ENCODE measurements at places on chromosomes 6 and 20.

DNA sequence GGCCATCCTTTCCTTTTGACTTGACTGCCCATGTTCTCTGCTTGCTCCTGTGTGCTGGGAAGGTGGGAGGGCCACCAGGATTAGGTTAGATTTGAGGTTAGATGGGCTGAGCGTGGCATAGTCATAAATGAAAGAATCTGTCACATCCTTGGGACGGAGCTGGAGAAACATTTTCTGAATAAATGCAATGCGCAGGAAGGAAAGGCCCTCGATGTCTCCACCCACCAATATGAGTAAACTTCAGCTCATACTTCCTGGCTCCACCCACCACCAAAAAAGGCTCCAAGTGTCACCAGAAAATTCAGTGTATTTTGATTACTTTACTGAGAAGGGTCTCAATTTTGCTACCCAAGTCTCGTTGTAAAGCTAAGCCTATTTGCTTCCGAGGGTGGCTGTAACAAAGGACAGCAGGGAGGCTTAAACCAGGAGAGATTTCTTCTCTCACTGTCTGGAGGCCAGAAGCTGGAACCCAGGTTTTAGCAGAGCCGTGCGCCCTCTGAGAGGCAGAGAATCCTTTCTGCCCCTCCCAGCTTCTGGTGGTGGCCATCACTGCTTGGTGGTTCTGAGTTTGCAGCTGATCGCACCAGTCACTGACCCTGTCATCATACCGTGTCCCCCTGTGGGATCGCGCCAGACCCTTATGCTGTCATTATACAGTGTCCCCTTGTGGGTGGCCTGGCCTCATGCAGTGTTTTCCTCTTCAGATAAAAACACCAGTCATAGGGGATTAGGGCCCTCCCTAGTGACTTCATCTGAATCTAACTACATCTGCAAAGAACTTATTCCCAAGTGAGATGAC lies 137.8 kb downstream of the TTLL2 start:
- no peak for DNase-seq

DNA sequence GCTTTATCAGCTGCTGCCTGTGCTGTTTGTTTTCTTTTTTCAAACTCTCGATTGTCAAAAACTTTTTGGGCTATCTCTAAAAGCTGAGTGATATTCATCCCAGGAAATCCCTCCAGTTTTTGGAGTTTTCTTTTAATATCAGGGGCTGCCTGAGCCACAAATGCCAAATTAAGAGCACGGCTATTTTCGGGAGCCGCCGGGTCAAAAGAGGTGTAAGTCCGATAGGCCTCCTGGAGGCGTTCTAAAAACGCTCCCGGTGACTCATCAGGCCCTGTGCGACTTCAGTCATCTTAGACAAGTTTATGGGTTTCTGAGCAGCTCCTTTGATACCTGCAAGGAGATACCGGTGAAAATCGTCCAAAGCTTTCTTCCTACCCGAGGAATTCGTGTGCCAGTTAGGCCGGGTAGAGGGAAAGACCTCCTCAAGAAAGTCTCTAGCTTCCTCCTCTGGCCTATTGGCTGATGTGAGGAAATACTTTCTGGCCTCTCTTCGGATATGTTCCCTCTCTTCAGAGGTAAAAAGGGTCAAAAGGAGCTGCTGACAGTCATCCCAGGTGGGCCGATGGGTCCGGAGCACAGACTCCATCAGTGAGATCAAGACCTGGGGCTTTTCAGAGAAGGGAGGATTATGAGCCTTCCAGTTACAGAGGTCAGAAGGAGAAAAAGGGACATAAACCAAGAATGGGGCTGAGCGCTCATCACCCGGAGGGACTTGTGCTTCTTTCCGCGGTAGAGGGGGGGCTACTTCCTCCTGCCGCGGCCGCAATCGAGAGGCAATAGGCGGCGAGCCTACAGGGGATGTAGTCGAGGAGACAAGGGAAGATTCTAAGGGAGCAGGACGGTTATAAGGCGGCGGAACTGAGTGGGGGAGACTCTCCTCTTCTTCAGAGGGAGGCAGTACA lies 151.1 kb downstream of the TRIM27 start:
- no peak for DNase-seq

DNA sequence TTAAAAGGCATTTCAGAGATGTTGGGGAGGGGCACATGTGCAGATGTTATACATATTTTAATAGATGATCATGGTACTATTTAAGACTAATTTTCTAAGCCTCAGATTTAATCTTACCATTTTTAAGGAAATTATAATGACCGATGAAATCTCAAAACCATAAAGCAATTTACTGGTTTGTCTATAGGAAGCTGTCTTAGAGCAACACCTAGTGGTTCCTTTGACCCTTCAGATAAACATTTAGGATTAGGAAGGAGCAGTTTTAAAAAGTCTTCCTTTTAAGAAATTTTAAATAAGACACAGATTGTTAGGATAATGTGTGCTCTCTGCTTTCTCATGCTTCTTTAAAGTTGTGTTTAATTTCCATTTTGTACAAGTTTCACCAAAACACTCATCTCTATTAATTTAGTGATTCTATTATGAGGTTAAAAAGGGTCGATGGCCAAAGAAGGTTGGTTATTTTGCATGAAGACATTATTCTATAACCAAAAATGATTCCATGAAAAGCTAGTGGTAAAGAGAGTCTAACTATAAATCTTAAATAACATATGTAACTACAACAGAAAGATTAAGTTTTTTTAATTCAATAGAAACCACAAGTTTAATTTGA lies 376.4 kb downstream of the HACE1 start:
- DNase-seq: no peak

DNA sequence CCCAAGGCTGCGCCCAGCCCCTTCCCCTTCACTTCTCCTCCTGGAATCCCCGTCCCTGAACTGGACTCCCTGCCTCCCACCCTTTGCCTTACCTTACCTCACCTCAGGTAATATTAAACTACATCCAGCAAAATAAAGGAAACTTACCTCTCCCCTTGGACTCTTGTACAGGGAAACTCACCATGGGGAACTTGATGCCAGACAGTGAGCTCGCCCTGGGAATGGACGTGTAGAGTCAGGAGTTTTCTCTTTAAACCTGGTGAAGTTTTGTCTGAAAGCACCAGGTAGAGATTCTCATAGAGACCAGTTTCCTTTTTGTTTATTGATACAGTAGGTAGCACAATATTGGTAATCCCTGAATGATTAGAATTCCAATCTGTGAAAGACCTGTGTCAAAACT lies 544 bp upstream of the HLA-C start:
- DNase-seq: no peak

DNA sequence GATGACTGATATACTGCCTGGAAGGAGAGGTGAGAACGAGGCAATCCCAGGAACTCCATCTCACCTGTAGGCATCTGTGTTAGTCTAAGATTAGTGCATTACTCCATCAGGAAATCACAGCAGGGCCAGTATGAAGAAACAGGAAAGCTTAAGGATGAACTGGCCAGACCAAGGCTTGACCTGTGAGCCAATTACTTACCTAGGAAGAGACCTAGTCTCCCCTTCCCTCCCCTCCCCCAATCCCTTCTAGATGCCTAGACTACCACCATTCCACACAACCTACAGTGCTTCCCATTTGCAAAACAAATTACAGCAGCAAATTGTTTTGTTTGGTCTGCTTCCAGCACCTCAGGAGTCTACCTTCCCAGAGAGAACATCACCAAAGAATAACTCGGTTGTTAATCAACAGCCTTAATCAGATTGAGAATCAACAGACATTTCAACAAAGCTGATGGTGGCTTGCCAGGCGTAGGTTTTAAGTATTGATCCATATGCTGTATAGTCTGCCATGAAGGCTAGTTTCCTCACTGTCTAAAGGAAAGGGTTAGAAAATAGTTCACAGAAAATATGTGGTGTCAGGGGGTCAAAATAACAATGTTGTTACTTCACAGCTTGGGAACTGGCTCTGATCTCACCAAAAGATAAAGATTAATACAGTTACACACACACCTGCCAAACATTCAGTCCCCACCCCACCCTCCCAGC lies 10.1 kb downstream of the PKHD1 start:
- no peak for DNase-seq

- DNase-seq: no peak
Measured at GRCh38 chr20:56934888-56935287, 305.8 kb downstream of the TFAP2C start.

DNA sequence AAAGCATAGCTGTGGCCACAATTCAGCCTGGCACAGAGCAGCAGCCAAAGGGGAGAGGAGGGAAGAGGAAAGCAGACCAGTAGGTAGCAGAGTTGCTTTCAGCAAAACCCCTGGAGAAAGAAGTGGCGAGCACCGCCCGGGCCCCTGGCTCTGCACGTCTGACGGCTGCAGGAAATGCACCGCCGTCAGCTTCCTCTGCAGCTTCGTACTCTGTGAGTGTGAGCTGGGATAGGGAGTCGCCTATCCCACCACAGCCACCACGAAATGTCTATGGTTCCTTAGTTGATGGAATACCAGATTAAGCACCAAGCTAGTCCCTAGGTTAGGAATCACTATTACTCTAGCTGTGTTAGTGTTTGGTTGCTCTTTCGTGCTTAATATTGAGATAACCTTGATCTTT lies 79.9 kb upstream of the NAA20 start:
- no peak for DNase-seq

DNA sequence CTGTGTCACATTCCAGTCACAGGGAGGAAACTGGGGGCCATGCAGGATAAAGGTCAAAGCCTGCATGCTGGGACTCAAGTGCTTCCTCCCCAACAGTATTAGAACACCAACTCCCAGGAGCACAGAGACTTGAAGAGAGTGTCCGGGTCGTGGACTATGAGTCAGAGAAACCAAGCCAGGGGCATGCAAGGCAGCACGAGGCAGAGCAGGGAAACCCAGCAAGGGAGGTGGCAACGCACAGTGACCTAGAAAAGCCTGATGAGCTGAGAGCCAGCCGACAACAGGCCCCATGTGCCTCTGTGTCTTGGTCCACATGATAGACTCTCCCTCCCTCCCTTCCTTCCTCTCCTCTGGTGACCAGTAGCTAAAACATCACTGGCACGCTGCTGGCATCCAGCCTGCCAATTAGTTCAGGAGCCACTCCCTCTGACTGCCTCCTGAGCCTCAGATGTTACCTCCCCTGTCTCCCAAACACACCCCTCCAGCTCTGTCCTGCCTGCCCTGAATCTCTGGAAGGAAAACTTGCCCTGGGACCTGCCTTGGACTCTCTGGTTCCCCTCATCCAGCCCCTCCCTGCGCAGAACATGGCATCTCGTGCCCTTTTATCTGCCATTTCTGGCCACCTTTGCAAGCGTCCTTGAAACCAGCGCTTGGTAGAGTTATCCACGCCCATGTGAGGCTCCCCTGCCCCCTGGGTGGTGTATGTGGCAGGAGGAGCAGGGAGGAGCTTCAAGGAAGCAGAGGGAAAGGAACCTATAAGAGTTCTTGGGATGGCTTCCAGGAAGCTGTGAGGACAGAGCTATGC lies 16.2 kb upstream of the RNF39 start:
- DNase-seq: no peak

DNA sequence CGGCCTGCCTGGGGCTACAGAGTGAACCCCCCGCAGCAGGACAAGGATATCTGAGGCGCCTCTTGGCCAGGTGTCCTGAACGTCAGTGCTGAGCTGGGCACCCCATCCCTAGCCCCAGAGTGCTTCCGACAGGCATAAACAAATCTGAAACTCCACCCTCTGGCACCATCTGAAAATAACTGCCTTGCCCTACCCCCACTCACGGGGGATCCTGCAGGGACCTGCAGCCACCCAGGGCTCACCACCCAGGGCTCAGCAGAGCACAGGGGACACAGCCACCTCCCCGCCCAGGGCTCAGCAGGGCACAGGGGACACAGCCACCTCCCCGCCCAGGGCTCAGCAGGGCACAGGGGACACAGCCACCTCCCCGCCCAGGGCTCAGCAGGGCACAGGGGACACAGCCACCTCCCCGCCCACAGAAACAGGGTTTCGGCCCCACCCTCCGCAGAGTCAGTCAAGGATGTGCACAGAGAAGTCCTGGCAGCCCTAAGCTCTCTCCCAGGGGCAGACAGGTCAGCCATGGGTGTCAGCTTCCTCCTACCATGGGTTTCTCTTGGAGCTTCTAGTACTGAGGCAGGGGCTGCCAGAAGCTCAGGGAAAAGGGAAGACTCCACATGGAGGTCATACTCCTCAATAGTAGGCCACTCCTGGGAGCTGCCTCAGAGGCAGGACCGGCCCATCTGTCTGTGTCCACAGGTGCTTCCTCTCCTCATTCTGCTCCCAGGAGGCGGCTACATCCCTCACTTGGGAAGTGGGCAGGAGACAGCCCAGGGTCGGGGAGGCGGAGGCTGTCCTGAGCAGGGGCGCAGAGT lies 4.6 kb downstream of the UCKL1 start:
- no peak for DNase-seq

DNA sequence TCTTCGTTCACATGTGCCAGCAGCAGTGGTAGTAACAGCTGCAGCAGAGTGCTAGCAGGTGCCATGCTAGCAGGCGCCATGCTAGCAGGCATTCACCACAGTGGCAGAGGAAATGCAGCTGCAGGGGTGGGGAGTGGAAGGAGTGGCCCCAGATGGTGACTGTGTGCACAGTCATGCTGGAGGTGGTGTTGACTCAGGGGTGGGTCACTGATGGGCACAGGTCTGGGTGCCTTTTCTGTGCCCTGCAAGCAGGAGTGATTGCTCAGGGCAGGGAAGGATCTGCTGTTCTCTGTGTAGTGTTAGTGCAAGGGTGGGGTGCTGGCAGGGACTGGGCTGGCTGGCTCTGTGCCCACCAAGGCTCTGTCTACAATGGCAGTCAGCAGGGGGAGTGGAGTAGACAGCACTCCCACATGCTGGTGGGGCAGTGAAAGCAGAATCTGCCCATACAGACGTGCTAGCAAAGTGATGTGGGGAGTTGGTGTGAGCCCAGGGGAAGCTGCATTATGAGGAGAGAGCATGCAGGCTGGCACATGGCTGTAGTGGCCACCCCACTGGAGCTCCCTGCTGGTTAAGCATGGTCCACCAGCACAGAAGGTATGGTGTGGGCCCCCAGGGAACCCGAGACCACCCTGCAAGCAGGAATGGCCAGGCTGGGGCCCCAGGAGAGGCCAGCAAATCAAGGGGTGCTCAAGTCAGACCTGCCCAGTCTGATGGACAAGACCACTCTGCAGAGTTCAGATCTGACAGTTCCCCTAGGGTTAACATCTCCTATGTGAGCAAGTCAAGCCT lies 11.4 kb upstream of the TSPYL4 start:
- no peak for DNase-seq

GRCh38 chr20:9179867-9180266 lies 111.0 kb downstream of the PLCB4 start:
- DNase-seq: no peak

- DNase-seq: no peak
Measured at GRCh38 chr20:33589059-33589458, 73.1 kb upstream of the C20orf144 start.

DNA sequence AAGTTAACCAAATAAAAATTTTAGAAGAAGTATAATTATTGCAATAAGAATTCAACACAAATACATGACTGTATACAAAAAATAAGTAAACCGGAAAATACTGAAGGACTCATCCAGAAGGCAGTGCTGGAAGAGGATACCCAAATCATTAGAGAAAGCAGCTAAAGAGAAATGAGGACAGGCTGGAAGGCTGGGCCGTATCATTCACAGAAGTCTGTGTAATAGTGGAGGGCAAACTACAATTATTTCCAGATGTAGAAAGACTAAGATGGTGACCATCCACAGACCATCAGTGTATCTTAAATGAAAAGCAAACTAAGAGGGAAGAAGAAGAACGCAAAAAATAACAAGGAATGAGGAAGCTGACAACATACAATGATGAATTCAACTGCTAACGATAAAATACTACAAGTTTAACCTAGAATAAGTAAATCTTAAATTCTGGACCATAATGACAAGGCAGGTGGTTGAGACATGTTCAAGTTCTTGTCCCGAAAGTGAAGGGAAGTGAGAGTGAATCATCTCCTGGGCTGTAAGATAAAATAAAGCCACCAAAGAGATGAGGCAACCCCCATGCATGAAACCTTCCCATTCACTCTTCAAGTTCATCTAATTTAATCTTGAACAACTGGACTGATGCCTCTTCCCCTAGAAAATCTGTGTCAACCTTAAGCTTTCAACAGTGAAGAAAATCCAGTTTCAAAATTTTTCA lies 71.5 kb downstream of the SLC23A2 start:
- DNase-seq: no peak

Measured in cortex of kidney (tissue), 1 donor.